ENCODE measurements at places on chromosomes 12 and 14. TPM values are rescaled to one million over a fixed set of nuclear protein-coding genes. Genes with fewer than 3 reads are reported as not detected.

Gene ERGIC2
- total RNA-seq = 120 TPM

Gene KRT6B
- not detected for total RNA-seq

Gene LHX5
- not detected for total RNA-seq

Gene PHC1
- 7.7 TPM for total RNA-seq

Gene RAD9B
- total RNA-seq = 0.58 TPM

Gene PSME2
- 136 TPM for total RNA-seq

Gene RPGRIP1
- total RNA-seq = not detected

Gene B3GNT4
- under 0.01 TPM for total RNA-seq

Gene STYX
- total RNA-seq = 19.4 TPM

Gene CLEC1B
- not detected for total RNA-seq

Gene KERA
- not detected for total RNA-seq

Gene KRT72
- total RNA-seq = not detected

Gene COX8C
- not detected for total RNA-seq

Gene C1S
- 213 TPM for total RNA-seq

Gene ITPK1
- 16.9 TPM for total RNA-seq

Gene OR10G3
- not detected for total RNA-seq

Gene MDGA2
- total RNA-seq = under 0.01 TPM

Gene RNF212B
- total RNA-seq = not detected

Gene GALNT8
- total RNA-seq = under 0.01 TPM

Gene OR11H7
- total RNA-seq = not detected

Gene ADAM21
- total RNA-seq = 1.5 TPM

Gene ASCL1
- total RNA-seq = not detected

Gene ZFHX2
- under 0.01 TPM for total RNA-seq

Gene HAL
- under 0.01 TPM for total RNA-seq

Gene PLD4
- not detected for total RNA-seq

Gene SLC5A8
- not detected for total RNA-seq

Gene KLRC1
- total RNA-seq = not detected

Gene DCN
- 321 TPM for total RNA-seq

Gene FSCB
- 0.19 TPM for total RNA-seq

Gene KCNH5
- under 0.01 TPM for total RNA-seq

Gene KRT73
- not detected for total RNA-seq

Gene TARBP2
- 26.2 TPM for total RNA-seq

Gene LRRK2
- total RNA-seq = 5.9 TPM

Gene LRIG3
- 18.3 TPM for total RNA-seq

Gene RIC8B
- 13.8 TPM for total RNA-seq

Gene LRTM2
- not detected for total RNA-seq

Gene GDF3
- total RNA-seq = not detected

Gene PRIMA1
- not detected for total RNA-seq

Gene CCDC184
- 0.96 TPM for total RNA-seq

Data from regular cardiac myocyte (primary cell).